NCI-H510A treated with DMSO at 0.1 percent for 48 hours (cell line): ENCODE measurements at places on chromosomes 6 and 20.
A peak's percentile ranks its signal among the peaks of the same experiment; 100 is the strongest.

GRCh38 chr20:46970937-46971630 lies 76.4 kb downstream of the EYA2 start:
- DNase-seq: peak; percentile 63

- no peak for DNase-seq
These were observed 49.5 kb downstream of the BFSP1 start for GRCh38 chr20:17481661-17482060.

- no peak for DNase-seq
These were observed 163.1 kb downstream of the ISM1 start for GRCh38 chr20:13384132-13384531.

DNA sequence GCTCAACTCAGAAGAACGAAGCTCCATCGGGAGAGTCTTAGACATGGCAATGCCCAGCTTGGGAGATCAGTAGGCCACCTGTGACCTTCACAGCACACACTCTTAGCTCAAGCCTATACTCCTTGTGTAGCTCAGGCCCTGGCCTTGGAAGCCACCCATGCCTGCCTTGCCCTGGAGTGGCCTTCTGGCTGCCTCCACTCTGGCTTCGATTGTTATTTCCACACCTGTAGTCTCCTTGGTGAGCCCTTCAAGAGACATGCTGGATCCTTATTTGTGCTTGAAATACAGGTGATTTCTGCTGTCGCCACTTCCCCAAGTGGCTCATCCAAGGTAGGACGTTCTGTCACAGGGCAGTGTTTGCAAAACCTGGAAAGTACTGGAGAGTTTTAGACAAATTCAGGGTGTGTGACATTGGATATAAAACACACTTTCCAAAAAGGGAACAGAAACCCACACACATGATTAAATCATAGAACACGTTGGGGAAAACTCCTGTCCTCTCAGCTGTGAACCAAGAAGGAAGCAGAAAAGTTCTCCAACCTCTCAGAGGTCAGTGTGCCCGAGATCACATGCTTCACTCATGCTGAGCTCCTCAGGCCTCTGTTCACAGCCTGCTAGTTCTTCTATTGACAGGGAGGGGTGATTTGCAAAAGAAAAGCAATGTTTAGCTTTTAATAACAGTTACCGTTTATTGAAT lies 391.8 kb downstream of the CDC5L start:
- DNase-seq: no peak

- DNase-seq: no peak
These were observed 22.0 kb downstream of the CENPW start for GRCh38 chr6:126361832-126362440.

DNA sequence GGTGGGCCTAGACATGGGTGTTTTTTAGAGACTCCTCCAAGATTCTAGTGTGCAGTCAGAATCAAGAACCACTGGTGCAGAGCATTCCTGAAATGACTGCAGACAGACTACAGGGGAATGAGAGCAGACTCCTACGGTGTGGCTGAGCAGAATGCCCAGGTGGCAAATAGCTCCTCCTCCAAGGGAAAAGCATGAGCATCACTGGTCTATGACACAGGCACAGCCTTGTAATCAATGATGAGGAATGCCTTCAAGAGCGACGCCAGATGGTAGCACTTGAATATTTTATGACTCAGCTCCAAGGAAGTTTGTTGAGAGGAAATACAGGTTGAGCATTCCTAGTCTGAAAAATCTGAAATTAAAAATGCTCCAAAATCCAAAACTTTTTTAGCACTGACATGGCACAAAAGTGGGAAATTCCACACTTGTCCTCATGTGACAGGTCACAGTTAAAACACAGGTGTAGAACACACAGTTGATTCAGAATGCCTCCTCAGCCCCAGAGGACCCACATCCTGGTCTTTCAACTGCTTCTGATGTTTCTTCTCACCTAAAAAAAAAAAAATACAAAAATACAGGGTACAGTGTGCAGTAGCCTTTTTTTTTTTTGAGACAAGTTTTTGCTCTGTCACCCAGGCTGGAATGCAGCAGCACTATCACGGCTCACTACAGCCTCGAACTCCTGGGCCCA lies 10.6 kb upstream of the FAM8A1 start:
- peak; percentile 78 for DNase-seq

DNA sequence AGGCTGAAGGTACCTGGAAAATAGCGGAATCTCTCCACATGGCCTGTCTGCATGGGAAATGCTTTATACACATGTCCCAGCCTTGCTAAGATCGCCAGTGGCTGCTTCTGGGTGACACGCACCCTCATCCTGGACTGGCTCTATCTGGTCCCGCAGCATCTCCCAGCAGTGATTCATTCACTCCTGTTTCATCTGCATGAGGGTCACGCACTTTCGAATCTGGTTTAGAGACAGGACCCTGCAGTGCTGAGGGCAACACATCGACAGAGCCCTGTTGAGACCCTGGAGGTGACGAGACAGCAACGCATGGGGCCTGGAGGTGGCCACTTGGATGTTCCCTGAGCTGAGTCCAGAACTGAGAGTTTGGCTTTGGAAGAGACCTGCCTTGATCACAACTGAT lies 136.5 kb downstream of the SMOC2 start:
- DNase-seq: no peak

GRCh38 chr6:24255676-24256075 lies 102.2 kb downstream of the DCDC2 start:
- DNase-seq: no peak

DNA sequence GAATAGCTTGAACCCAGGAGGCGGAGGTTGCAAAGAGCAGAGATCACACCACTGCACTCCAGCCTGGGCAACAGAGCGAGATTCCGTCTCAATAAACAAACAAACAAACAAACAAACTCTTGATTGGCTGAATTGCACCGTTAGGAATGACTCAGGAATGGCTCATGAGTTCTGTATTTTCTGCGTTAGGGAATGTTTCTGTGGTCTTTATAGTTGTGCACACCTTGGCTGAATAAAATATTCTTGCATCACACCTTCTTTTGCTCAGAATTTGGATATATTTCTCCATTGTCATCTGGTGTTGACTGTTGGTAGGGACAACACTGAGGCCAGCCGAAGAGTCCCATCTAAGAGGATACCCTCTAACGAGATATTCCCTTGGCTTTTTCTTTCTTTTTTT lies 19.6 kb upstream of the PI16 start:
- no peak for DNase-seq

DNA sequence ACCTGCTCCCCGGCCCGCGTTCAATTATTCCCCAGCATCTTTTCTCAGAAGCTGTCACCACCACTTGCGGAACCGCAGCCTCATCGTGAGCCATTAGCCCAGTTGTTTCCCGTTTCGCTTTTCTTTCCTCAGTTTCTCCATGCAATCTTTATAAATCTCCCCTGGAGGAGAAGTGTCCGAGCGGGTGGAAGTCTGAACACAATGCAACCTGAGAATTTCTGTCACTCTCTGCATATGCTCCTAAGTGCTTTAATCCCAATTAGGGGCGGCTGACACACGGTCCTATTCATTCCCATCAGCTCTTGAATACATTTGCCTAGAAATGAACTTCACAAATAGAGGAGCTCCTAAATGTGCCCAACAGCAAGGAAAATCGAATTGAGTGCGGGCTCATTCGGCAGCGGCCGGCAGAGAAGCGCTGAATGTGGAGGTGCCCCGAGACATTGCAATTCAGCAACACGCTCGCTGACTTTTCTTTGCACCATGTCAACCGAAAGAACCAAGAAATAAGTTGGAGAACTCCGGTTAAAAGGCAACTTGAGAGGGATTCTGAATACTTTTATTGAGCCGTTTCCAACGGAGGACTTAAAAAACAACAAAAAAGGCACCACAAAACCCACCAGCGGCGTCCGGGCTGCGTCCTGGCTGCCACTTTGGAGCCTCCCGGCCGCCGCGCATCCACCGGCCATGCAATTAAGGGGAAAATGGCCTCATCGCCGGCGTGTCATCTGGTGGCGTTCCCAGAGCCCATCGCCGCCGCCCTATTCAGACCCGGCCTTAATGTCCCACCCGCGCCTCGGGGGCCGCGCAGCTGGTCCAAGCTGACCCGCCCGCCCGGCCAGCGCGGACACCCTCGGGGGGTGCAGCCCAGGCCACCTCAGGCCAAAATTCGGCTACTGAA lies 3.9 kb upstream of the PRDM13 start:
- DNase-seq: no peak

- DNase-seq: no peak
These were observed 206.7 kb downstream of the CENPW start for GRCh38 chr6:126546541-126547120.

DNA sequence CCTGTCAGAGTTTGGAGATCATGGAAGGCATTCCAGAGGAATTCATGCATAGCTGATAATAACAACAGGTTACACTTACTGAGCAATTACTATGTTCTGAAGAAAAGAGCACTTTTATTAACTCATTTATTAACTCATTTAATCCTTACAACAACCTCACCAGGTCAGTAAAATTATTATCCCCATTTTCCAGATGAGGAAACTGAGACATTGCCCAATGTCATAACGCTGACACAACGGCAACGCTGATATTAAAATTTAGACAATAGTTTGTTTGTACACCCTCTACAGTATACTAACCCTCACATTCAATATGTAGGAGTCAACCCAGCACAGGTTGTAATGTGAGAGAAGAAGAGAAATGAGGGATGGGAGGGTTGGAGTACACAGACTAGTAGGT lies 105.0 kb downstream of the RNGTT start:
- DNase-seq: no peak

DNA sequence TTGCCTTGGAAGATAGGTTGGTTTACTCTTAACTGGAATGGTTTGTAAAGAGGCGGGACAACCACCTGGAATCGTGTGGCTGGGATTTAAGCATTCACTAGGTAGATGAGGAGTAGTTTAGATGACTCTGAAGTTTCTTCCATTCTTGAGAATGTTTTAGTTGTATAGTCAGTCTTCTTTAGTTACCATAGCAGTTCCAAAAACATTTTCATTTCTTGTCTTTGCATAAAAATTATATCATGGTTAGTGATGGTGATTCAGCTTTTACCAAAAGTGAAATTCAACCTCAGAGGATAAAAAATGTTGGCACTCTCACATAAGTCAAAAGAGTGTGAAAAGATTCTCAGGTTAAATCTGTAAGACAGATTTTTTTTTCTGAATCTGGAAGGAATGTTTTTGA lies 70.3 kb downstream of the SMAP1 start:
- DNase-seq: no peak

DNA sequence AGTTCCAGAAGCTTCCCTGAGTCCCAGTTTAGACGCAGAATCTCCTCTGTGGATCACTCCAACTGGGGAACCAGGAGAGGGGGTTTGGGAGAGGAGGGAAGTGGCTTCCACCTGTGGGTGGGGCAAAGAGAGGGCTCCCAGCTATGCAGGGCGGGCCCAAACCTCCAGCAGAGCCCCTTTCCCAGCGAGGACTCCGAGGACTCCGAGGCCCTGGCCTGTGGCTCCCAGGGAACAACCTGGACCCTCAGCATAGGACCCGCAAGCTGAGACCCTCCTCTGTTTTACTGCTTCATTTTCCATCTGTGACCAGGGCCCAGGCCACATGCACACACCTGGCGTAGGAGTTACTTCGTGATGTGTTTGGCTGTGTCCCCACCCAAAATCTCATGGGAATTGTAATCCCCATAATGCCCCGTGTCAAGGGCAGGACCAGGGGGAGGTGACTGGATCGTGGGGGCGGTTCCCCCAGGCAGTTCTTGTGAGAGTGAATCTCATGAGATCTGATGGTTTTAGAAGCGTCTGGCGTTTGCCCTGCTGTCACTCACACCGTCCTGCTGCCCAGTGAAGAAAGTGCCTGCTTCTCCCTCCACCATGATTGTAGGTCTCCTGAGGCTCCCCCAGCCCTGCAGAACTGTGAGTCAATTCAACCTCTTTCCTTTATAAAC lies 27.9 kb downstream of the NTSR1 start:
- no peak for DNase-seq

DNA sequence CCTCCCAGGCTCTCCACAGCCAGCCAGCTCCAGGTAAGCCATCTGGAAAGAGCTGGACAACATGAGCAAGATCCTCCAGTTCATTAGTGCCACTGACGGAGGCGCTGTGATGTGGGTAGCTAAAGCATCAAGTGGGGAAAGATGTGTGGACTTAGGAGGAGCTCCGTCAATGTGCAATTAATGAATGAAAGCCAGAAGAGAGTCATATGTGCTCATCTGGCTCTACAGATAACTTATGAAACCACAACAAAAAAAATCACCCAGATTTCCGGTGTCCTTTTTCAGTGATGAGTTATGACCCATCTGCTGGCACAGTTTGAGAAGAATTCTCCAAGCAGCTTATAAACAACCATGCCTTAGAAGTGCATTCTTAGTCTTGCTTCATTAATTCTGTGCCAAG lies 311.7 kb upstream of the PLCB4 start:
- DNase-seq: peak; percentile 95

DNA sequence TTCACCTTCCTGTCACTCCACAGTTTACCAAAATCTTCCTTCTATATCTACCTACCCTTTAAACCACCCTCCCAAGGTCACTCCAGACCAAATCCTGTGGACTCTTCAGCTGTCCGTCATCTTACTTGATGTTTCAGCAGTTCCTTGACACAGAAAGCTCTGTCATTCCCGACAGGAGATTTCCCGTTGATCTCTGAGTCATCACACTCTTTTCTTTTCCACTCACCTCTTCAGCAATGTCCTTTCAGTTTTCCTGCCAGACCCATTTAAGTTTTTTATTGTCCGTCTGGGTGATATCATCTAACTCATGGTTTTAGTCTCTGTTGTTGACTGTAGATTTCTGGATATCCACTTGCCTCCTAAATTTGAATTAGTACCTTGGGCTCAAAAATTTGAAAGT lies 69.9 kb upstream of the SCGN start:
- no peak for DNase-seq

GRCh38 chr20:1897541-1897940 lies 2.3 kb downstream of the SIRPA start:
- no peak for DNase-seq

DNA sequence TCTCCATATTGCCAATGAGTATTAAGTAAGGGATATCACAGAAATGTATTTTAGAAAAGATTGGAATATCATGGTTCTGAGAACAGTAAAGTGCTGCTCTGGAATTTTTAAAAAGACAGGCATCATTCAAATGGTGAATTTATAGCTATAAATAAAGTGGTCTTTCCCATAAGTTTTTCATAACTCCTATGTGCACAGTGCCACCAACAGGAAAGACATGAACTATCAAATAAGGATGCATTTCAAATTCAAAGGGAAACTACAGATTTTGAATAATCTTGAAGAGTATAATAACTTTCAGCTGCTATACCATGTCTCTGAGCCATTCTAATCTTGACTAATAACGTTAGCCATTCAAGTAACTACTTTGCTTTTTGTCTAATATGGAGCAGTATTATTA lies 456.8 kb upstream of the GJE1 start:
- DNase-seq: no peak
